Astrocyte of the cerebellum (primary cell): ENCODE measurements at places on chromosomes 2 and 18.

DNA sequence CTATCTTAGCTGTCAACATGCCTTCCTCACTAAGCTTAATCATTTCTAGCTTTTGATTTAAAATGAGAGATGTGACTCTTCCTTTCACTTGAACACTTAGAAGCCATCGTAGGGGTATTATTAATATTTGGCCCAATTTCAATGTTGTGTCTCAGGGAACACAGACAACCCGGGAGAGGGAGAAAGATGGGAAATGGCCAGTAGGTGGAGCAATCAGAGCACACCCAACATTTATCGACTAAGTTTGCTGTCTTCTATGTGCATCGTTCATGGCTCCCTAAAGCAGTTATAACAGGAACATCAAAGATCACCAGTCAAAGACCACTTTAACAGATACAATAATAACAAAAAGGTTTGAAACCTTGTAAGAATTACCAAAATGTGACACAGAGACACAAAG, 110.2 kb downstream of the OLA1 start:
- DNase-seq, result no peak

DNA sequence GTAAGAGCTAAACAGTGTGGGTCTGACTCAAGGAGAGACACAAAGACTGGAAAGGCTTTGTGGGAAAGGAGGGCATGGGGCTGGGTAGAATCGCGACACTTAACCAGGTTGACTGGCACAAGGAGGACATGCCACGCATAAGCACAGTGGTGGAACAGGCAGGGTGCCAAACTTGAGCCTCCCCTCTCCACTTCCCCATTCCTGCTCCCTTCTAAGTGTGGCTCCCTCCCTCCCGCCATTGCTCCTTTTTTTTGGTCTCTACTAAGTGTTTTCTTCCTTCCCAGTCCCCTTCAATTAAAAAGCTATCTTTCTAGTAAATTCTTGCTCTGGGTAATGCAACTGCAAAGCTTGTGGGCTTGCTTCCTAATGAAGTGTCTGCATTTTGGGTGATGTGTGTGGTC, 40.3 kb upstream of the ZFP36L2 start:
- DNase-seq, result no peak

DNA sequence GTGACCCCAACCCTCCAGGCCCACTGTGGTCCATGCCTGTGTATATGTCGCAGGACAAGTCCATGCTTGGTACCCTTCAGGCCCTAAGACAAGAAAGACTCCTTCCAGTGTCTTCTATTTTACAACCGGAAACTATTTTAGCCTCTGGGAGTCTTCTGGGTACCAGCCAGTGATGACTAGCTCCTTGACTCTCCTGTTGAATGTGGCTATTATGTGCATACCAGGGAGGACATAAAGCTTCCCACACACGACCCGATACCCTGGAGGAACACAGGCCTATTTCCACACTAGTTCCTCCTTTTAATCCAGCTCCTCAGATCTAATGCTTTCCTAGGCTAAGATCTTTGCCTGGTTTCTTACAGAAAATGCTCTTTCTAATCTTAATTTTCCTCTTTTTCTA, 178.1 kb downstream of the NCKAP5 start:
- no peak for DNase-seq

GRCh38 chr2:179536185-179536584, 271.6 kb upstream of the SESTD1 start:
- no peak for DNase-seq

DNA sequence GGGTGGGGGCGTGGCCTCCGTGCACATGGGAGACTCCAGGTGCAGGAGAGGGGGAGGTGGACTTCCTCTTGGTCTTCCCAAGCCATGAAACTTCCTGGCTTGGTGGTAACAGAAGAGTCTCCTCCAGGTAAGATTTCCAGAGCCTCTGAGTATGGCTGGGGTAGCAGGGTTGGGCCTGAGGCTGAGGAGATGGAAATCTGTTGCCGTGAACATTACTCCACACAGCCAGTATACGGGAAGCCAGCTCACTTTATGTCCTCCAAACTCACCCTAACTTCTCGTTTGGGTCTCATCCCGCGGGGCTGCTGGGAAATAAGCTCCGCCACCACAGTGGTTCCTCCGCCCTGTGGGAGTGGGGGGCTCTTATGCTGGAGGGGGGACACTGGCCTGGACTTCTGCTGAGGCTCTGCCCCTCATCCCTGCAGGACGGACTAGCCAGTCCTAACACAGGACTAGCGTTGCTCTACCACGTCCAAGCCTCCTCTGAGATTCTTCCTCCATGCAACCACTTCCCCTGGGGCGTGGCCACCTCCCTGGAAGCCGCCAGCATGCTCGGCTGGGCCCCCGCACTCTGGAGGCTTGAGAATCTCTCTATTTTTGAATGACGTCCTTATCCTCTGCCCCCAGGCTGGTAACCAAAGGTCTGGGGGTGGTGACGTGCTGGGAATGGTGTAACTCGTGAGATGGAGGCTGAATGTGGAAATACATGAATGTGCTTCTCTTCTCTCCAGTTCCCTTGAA, 777 bp upstream of the RAB17 start:
- no peak for DNase-seq

DNA sequence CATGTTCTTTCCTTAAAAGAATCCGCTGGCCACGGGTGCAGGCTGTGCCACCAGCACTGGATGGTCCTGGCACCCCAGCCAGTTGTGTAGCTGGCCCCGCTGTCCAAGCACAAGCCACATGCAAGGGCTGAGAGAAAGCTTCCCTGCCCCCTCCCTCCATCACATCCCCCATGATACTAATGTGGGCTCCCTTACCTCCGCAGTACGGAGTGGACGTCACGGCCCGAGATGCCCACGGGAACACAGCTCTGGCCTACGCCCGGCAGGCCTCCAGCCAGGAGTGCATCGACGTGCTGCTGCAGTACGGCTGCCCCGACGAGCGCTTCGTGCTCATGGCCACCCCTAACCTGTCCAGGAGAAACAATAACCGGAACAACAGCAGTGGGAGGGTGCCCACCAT, 44.5 kb downstream of the GBX2 start:
- DNase-seq, result no peak

DNA sequence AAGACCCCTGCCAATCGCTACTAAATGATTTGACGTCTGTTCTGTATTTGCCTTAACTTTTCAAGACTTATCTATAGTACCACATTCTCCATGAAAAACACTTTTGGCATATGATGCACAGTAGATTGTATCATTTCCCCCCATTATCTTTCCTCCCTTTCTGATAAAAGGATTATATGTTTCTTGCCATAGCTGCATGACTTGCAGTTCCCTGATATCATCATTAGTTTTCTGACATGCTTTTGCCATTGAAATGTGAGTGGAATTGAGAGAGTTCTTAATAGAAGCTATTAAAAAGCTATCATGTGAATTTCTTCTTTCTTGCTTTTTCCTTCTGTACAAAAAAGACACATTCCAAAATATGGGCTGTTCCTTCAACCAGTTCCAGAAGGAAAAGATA, 130.3 kb downstream of the TMEFF2 start:
- DNase-seq, result no peak
